ENCODE measurements at places on chromosomes 11 and 22.

- peak; percentile 93 for DNase-seq
These were observed 52.6 kb downstream of the ARHGAP42 start for GRCh38 chr11:100739666-100740065.

- no peak for DNase-seq
These were observed 9.8 kb downstream of the LRRC32 start for GRCh38 chr11:76660533-76661305.

GRCh38 chr11:100925935-100926334 is 203.7 kb downstream of the PGR start:
- DNase-seq: peak; percentile 25

DNA sequence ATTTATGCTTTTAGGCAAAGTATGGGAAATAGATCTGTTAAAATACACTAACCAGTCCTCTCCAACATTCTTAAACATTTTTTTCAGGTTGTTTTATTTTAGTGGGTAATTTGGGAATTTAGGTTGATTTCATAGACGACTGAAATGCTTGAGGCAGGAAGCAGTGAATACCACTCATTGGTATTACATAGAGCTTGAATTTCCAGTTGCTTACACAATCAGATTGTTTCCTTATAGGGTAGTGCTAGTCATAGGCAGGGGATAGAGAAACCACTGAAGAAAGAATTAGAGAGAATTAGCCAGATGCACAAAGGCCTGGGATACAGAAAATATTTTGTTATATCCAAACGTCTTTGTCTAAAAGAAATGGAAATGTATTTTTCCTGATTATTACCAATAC is 23.9 kb upstream of the LYVE1 start:
- DNase-seq: peak; percentile 34

GRCh38 chr11:36009473-36009872 is 65.6 kb downstream of the LDLRAD3 start:
- DNase-seq: peak; percentile 35

- no peak for DNase-seq
These were observed 399.1 kb downstream of the LARGE1 start for GRCh38 chr22:33520904-33521780.

DNA sequence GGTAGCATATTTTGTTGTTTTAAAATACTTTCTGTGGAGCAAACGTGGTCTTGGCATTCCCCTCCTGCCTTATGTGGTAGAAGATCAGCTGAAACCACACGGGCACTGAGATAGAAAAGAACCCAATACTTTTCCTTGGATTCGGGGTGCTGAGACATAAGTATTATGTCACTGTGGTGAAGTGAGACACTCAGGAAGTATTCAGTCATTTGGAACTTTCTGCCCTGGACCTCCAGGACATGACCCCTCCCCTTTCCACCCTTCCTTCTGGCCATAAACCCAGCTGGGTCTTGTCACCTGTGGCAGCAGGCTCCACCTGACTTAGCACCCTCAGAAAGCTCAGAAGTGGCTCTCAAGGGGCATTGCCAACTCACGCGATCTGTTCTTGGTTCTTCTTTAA is 123.4 kb downstream of the SWAP70 start:
- DNase-seq: no peak

GRCh38 chr11:132220474-132220873 is 850.1 kb downstream of the NTM start:
- DNase-seq: no peak

- no peak for DNase-seq
These were observed 32.1 kb downstream of the CACNG2 start for GRCh38 chr22:36671404-36671803.

- no peak for DNase-seq
These were observed 2.2 kb upstream of the MOV10L1 start for GRCh38 chr22:50087646-50088045.

GRCh38 chr11:34652191-34652973 is 31.5 kb downstream of the EHF start:
- DNase-seq: no peak

DNA sequence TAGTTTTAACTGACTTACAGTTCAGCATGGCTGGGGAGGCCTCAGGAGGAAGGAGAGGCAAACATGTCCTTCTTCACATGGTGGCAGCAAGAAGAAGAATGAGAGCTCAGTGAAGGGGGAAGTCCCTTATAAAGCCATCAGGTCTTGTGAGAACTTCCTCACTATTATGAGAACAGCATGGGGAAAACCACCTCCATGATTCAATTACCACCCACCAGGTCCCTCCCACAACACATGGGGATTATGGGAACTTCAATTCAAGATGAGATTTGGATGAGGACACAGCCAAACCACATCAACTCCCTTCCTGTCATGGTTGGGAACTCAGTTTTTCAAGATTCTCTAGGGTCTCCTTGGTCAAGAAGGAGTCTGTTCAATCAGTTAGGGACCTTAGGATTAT is 432.9 kb upstream of the CNTN5 start:
- no peak for DNase-seq

DNA sequence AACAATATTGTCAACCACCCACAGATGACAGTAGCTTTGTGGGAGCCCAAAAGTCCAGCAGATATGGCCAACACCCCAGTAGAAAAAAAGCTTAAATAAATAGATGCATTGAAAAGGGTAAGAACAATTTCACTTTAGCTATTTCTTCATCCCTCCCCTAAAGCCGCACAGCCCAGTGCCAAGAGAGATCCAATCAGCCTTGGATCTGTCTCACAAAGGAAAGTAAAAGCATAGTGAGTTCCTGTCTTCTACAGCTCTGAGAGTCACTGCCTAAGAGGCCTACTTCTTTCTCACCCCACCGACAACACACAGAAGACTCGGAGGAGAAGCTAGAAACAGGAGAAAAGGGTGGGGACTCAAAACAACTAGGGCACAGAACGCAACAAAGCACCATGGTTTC is 196.4 kb downstream of the SBF2 start:
- no peak for DNase-seq

GRCh38 chr11:84685976-84686375 is 941.2 kb downstream of the DLG2 start:
- DNase-seq: no peak

DNA sequence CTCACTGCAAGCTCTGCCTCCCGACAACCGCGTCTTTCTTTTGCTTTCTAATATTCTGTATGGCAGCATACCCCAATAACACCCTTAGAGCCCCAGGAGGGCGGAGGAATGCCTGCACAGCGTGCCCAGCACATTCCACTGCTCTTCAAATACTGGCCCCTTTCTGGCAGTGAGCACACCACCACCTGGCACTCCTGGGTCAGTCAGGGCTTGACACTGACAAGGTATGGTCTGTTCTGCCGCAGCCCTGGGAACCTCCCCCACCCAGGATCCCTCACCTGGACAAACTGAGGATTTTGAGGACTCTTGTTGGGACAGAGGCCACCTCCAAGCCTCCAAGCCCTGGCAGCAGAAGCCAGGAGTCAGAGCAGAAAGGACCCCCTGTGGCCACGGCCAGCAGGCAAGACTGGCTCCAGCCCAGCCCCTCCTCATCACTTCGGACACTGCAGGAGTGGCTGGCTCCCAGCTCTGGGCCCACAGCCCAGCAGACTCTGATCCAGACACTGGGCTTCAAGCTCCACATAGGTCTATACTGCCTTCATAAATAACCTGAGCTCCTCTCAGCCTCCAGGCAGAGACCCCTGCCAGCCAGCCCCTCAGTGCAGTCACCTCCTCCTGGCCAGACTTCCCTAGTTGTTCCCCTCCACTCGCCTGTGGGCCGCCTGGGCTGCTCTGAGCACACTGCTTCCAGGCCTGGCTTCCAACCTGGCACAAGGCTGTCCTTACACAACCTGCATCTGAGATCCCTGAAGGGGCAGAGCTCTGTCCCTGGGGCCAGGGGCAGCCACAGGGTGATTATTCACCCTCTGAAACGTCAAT is 14.5 kb downstream of the CARS1 start:
- no peak for DNase-seq

GRCh38 chr11:92523611-92524010 is 299.0 kb downstream of the FAT3 start:
- DNase-seq: no peak

DNA sequence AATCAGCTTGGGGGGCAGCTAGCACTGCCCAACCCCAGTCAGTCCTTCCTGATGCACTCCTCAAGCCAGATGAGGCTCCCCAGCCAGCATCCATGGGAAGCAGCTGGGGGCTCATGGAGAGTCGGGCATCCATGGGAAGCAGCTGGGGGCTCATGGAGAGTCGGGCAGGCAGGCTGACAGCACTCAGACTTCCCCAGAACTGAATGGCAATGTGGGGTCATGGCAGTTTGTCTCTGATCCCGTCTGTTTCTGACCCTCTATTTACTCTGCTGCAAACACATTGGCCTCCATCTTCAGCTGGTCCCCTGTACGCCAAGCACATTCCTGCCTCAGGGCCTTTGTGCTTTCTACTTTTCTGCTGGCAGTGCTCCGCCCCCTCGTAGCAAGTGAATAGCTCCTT is 314.8 kb downstream of the NTM start:
- DNase-seq: no peak

DNA sequence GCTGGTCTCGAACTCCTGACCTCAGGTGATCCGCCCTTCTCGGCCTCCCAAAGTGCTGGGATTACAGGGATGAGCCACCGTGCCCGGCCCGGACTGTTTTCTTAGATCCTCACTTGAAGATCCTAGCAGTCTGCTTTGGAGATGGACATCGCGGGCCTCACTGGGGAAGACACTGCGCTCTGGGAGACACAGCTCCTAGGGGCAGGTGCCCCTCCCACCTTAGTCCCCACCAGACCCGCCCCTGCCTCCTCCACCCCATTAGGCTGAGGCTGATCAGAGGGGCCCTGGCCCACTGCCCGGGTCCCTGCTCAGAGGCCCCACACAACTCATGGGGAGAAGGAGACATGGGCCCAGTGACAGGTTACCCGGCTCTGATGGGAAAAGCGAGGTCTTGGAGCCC is 11.3 kb upstream of the LTO1 start:
- no peak for DNase-seq

GRCh38 chr11:112835591-112836255 is 125.5 kb upstream of the NCAM1 start:
- no peak for DNase-seq

GRCh38 chr22:30169002-30169401 is 77.6 kb downstream of the LIF start:
- DNase-seq: no peak

DNA sequence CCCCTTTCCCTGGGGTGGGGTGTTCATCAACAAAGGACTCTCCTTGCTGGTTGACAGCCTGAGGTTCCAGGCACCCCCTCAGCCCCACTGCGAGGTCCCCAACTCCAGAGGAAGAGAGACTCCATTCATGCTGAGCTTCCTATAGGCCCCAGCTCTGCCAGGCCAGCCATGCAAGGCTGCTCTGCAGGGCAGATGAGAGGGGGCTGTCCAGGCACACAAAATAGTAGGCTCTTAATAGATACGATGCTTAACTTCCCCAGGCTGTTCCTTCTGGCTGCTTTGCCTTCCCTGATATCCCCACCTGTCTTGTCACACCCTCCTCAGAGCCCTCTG is 45.0 kb upstream of the CRYBB3 start:
- no peak for DNase-seq

GRCh38 chr11:94766713-94767206 is 1.4 kb upstream of the AMOTL1 start:
- no peak for DNase-seq

GRCh38 chr11:64356498-64357411 is 2.2 kb upstream of the RPS6KA4 start:
- no peak for DNase-seq

GRCh38 chr11:8813658-8814057 is 97.3 kb upstream of the AKIP1 start:
- DNase-seq: peak; percentile 73

GRCh38 chr22:47200273-47201051 is 438.0 kb downstream of the TBC1D22A start:
- no peak for DNase-seq

- DNase-seq: no peak
These were observed 38.2 kb downstream of the OR2AG2 start for GRCh38 chr11:6733326-6734275.

DNA sequence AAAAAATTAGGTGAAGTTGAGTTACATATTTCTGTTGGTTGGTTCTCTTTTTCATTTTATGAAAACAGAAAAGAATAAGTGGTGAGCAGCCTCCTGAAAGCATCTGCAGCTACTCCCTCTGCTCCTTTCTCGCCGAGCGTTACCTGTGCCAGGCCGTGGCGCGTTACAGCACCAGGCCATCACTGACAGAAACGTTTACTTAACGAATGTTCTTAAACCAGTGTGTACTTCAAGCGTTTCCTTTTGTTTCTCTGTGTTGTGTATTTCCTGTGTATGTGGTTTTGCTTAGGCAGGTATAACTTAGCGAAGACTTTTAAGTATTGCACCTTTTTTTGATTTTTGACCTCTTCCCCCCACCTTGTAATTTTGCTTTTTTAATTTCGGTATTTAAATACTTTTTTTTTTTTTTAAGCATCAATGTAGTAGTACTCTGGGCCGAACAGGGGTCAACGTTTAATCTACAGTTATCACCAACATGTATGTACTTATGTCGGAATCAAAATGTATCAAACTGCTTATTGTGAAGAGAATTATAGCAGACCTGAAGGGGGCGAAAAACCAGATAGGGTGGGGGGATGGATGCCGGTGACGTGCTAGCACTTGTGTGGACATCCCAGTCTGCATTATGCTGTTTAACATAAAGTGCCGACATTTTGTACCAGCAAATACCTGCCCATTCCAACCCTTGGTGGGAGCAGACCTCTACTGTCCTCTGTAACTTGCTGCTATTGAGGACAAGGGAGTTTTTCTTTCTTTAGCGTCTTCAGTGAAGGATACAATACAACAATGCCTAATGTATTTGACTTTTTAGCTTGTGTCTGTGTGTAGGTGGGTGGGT is 21.6 kb upstream of the ADSL start:
- DNase-seq: no peak

GRCh38 chr11:67282155-67282875 is 6.8 kb upstream of the ANKRD13D start:
- no peak for DNase-seq

DNA sequence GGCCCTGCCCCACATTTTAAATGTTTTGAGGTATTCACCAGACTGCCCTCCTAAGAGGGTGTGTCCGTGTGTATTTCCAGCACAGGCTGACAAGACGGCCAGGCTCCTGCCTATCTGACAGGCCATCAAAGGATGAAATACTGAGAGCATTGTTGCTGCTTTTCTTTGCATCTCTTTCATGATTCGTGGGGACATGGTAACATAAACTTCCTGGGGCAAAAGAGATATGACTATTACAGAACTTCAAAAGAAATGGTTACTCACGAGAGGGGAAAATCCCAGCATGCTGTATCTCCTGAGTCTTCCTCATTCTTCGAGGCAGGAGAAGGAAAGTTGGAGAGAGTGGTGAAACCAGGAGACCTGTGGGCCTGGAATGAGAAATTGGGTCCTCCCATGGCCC is 10.3 kb upstream of the BIK start:
- no peak for DNase-seq

DNA sequence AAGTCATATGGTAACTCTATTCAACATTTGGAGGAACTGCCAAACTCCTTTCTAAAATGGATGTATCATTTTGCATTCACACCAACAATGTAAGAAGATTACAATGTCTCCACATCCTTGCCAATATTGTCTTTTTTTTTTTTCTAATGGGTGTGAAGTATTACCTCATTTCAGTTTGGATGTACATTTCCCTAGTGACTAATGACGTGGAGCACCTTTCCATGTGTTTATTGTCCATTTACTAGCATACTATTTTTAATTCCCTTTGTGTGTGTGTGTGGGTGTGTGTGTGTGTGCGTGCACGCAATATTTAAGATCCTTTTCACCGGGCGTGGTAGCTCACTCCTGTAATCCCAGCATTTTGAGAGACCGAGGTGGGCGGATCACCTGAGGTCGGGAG is 62.7 kb downstream of the APOL3 start:
- DNase-seq: no peak

- no peak for DNase-seq
These were observed 9.3 kb downstream of the TKFC start for GRCh38 chr11:61342207-61342803.
